GM23248 (cell line): ENCODE measurements at places on chromosomes 7 and 10. TPM values are rescaled to one million over a fixed set of nuclear protein-coding genes. Genes with fewer than 3 reads are reported as not detected.

- DNase-seq, result peak; percentile 57
- H3K4me1 ChIP-seq, result no peaks in the 10 kb centered on the region
- no peak overlapping the region for H3K4me3 ChIP-seq
- no peaks in the 10 kb centered on the region for H3K36me3 ChIP-seq
These were observed 181.3 kb downstream of the RNLS start for GRCh38 chr10:88401671-88402347.

GRCh38 chr7:110170841-110171240 is 920.1 kb upstream of the LRRN3 start:
- no peak for DNase-seq
- no peaks in the 10 kb centered on the region for H3K4me1 ChIP-seq
- H3K4me3 ChIP-seq, result no peak overlapping the region
- H3K36me3 ChIP-seq, result no peaks in the 10 kb centered on the region
- no peak overlapping the region for H3K27ac ChIP-seq
- H3K27me3 ChIP-seq, result no peaks in the 10 kb centered on the region

Gene C10orf62
- not detected in 2 replicates for total RNA-seq

DNA sequence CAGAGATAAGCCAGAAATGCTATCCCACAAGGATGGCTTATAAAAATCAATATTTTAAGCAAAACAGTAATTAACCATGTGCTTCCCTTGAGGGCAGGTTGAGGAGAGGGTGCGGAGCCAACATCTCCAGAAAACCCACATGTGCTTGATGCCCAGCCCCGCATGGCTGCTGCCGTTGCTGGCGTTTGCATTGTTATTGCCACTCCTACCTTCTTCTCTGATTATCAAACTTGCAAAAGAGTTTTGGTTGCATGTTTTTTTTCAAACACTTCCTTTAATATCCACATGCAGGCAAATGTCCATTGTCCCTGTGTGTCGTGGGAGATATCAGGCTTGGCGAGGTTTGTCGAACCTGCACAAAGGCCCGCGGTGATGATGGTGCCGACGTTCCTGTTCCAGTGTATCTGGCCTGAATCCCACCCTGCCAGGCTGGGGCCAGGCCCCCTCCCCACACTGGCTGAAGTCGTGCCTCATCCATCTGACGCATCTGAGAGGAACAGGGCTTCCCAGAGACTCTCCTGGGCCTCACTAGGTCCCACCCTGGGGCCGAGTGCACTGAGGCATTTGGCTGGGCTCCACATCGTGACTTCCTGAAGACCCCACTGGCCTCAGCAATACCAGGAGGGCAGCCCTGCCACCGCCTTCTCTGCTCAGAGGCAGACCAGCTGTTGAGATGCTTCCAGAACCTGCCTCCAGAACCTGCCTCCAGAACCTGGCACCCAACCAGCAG is 40.9 kb downstream of the TCERG1L start:
- no peaks in the 10 kb centered on the region for H3K4me1 ChIP-seq
- H3K36me3 ChIP-seq, result no peaks in the 10 kb centered on the region
- no peak overlapping the region for H3K4me3 ChIP-seq
- no peak overlapping the region for H3K27ac ChIP-seq
- no peaks in the 10 kb centered on the region for H3K27me3 ChIP-seq

Gene SLC13A1
- not detected in 2 replicates for total RNA-seq
